Amygdala (tissue), 56 donors: ENCODE measurements at places on chromosomes 2 and 18.

GRCh38 chr2:231452799-231453508 is 11.3 kb downstream of the NCL start:
- no peak for DNase-seq

DNA sequence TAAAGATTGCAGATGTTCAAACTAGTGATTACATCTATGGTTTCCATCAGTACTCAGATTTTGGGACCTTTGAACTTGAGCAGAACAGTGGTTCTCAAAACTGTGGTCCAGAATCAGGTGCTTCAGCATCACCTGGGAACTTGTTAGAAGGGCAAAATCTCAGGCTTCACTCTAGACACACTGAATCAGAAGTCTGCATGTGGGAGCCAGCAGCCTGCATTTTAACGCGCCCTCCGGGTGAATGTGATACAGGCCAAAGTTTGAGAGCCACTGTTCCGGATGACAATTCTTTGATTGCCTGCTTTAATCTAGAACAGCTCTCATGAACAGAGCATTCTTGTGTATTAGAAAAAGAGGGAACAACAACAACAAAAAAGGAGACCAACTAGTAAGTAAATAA is 261.7 kb downstream of the GPD2 start:
- no peak for DNase-seq

DNA sequence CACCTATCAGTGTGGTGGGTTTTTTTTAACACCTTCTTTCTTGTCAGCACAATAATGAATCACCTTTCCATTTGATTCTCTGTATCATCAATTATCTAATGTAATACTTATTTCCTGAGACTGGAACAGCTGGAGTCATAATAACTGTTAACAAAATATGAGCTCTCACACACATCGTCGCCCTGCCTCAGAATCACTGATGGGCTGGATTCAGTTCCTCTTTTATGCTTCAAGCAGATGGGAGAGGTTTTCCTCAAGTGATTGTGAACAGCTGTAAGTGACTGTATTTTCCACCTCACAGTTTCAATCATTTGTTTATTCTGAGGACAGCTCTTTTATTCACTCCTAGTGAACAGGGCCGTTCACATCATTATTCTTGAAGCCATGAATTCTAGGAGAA is 330.2 kb downstream of the DSC3 start:
- DNase-seq = no peak

GRCh38 chr2:6885968-6886367 is 8.4 kb downstream of the RSAD2 start:
- no peak for DNase-seq

- no peak for DNase-seq
These were observed 613.9 kb downstream of the IRS1 start for GRCh38 chr2:226185616-226186211.

- DNase-seq = no peak
These were observed 6.3 kb downstream of the PPP4R3B start for GRCh38 chr2:55610954-55611743.

- no peak for DNase-seq
These were observed 29.3 kb upstream of the MEX3C start for GRCh38 chr18:51226587-51227350.

GRCh38 chr2:134243244-134243643 is 10.6 kb upstream of the MGAT5 start:
- no peak for DNase-seq

DNA sequence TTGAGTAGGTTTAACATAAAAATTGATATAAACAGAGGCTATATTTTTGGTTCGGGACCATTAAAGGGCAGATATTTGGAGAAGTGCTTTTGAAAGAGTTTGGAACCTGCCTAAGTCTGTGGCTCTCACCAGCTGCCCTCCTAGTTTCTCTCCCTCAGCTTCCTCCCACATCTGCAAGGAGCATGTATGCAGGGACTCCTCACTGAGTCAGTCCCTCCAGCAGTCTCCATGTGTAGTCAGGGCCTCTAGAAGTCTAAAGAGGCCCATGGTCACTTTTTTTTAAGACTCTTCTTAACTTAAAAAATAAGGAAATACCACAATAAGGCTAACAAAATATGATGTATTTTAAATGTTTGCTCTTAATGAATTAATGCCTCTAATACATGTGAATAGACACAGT is 220.0 kb upstream of the TANK start:
- no peak for DNase-seq

DNA sequence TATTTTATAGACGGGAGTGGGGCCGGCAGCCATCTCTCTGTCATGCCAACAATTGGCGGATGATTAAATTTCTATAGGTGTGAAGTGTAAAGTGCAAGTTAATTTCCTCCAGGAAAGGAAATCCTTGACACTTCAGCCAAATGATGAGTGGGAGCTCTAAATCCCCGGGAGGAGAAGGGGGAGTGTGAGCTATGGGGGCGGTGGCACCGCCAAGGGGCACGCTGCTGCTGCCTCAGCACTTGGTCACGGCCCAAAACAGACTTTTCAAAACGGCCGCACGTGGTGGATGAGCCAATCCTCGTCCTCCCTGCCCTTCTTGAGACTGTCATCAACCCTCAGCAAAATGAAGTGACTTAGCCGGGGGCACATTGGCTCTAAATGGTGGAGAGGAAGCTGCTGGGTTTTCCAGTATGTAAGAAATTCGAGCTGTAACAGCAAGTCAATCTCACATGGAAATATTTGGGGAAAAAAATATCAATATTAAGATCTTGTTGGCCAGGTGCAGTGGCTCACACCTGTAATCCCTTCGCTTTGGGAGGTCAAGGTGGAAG is 200.8 kb downstream of the TFCP2L1 start:
- no peak for DNase-seq

DNA sequence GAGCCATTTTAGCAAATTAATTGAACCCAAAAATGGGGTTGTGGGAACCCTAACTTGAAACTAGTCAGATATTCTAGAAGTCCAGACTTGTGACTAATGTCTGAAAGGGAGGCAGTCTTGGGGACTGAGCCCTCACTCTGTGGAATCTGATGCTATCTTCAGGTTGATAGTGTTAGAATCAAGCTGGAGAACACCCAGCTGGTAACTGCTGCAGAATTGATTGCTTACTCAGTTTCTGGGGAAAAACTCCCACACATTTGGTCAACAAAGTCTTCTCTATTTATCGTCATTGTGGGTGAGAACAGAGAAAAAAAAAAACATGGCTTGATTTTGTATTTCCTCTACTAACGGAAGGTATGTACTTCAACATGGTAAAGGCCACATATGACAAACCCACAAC is 1925.8 kb upstream of the CELF4 start:
- DNase-seq = no peak

GRCh38 chr2:106664669-106665068 is 177.5 kb downstream of the CD8B2 start:
- no peak for DNase-seq

DNA sequence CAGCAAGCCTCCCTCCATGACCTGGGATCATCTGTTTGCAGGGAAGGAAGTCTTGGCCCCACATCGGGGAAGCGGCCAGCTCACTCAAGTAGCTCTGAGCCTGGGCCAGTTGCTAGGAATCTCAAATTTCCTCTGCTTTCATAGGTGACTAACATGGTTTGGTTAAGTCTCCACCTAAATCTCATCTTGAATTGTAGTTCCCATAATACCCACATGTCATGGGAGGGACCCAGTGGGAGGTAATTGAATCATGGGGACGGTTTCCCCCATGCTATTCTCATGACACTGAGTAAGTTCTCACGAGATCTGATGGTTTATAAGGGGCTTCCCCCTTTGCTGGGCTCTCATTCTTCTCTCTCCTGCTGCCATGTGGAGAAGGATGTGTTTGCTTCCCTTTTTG is 75.2 kb downstream of the LBH start:
- no peak for DNase-seq

DNA sequence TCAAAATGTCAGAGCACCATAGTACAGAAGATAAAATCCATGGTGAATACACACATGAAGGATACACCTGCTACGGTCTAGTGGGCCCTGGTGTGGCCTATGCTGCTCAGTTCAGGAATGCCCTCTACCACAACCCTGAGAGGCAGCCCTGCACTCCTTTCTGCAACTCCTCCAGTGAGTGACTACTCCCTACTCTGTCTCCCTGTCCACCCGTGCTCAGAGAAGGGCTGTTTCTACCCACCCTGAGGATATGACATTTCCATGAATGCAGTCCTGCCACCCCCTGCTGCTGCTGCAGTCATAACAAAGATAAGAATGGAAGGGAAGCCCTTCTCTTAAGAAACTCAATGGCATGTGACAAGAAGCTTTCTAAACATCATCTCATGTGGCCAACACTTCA is 137.0 kb downstream of the EN1 start:
- DNase-seq = no peak

DNA sequence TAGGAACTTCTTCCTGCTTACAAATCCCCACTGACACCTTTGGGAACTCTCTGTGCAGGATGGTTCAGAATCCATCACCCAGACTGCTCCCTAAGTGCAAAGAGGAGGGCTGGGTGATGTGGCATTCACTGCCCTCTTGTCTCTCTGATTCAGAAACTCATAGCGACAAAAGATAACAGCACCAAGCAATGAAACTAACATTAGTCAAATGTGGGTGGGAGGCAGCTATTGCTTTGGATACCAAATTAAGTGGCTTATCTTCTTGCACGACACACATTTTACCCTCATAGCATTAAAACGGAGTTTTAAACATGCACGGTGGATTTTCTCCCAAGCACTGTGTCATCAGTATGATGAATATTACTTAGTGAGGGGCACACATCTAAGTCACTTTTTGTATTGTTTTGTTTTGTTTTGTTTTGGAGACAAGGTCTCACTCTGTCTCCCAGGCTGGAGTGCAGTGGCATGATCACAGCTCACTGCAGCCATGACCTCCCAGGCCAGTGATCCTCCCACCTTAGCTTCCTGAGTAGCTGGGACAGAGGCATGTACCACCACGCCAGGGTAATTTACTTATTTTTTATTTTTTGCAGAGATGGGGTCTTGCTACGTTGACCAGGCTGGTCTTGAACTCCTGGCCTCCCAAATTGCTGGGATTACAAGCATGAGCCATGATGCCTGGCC is 40.9 kb upstream of the NEB start:
- no peak for DNase-seq

GRCh38 chr18:49362431-49362830 is 98.0 kb downstream of the DYM start:
- DNase-seq = no peak

DNA sequence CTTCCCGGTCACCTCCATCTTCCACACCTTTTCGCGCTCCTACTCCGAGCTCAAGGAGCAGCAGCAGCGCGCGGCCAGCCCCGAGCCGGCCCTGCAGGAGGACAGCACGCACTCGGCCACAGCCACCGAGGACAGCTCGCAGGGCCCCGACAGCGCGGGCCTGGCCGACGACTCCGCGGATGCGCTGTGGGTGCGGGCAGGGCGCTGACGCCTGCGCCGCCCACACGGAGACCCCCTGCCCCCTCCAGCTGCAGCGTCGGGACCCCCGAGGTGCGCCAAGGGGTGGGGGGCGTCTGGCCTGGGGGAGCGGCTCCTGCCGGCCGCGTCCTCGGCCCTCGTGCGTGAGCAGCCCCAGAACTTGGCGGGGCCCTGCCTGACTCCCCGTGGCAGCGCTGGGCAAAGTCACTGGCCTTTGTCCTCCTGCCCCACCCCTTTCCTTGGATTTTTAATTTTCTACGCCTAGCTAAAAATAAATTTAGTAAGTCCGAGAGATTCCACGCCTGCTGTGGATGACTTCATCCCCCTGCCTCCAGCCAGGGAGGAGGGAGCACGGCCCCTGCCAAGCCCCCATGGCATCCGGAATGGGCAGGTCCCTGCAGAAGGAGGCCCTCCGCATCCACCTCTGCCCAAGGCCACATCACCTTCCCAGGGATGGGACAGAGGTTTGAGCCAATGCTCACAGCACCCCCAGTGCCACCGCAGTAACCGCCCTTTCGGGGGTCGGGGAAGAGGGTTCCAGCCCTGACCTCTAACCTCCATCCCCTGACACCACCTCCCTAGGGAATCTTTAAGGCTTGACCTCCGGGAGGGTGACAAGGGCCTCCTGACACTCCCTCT is 51.6 kb downstream of the SLC66A2 start:
- no peak for DNase-seq

GRCh38 chr2:178512484-178512883 is 32.2 kb downstream of the PLEKHA3 start:
- DNase-seq = no peak

DNA sequence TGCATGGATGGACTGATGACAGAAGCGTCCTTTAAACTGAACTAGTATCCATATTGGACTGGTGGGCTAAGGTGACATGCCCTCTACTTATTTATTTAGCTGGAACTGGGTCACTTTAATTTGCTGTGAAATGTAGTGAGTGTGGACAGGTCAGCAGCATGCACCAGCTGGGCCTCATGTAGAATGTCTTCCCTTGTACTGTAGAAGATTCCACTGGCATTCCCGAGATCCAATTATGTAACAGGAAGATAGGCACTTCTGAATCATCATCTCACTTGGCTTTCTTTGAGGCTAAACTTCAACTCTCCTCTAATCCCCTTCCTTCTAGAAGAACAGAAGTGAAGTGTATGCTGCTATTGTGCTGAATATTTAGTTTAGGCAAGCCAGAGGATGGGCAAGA is 296.2 kb downstream of the SLC8A1 start:
- no peak for DNase-seq

- DNase-seq = no peak
These were observed 709.9 kb upstream of the PKDCC start for GRCh38 chr2:41337956-41338355.

- DNase-seq = no peak
These were observed 19.3 kb downstream of the PAIP2B start for GRCh38 chr2:71207601-71208000.

DNA sequence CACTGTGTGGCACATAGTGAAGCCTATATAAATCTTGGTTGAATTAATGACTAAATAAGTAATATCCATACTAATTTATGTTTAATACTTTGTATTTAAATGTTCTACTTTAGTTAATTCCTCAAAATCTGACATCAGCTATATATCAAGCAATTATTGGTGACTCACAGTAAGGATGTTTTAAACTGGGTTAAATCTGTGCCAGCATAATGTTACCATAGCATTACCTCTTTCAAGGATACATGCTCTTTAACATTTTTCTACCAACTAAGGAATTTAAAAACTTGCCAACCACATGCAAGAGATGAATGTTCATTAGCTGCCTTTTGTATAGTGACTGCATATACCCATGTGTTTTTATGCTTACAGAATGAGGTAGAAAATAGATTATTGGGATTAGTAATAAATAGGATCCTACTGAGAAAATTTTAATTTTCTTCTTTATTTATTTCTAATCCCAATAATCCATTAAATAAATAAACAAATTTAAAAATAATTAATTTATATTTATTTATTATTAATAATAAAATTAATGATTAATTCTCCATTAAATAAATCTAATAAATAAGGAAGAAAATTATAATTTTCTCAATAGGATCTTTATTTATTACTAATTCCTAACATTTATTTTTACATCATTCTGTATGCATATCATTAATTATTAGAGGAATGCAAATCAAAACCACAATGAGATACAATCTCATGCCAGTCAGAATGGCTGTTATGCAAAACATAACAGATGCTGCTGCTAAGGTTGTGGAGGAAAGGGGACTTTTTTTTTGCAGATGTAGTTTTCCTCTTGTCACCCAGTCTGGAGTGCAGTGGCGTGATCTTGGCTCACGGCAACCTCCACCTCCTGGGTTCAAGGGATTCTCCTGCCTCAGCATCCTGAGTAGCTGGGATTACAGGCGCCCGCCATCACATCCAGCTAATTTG is 410.7 kb upstream of the DSEL start:
- DNase-seq = no peak
